Esophagus mucosa (tissue), 1 donor: ENCODE measurements at places on chromosomes 3 and 15. TPM values are rescaled to one million over a fixed set of nuclear protein-coding genes. Genes with fewer than 3 reads are reported as not detected.

The TEX9 gene
- total RNA-seq, result 9.2 TPM

The CPNE9 gene
- total RNA-seq, result not detected

The C3orf85 gene
- total RNA-seq, result not detected

The RSL24D1 gene
- total RNA-seq, result 47.7 TPM

The CLRN1 gene
- not detected for total RNA-seq

The NAA50 gene
- total RNA-seq, result 120 TPM

The MINAR1 gene
- 0.24 TPM for total RNA-seq

The ANXA2 gene
- total RNA-seq, result 2,122 TPM

The ZBBX gene
- total RNA-seq, result 0.04 TPM

DNA sequence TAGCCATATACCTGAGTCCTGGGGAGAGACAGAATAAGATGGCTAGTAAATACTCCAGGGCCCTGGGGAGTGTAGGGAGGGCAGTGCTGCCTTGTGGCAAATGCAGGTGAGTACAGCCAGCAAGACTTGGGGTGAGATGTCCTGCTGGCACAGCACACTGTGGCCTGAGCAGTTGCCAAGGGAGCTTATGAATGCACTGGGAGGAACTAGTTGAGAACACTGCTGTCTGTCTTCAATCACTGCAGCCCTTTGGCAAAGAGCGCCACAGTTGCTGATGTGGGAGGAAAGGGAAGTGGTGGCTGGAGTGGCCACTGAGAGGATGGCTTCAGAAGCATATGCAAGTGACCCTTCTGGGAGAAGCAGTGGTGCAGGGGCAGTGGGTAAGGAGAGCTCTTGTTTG, 264.6 kb downstream of the RORA start:
- ATAC-seq, result peak; percentile 37

- ATAC-seq, result no peak
These were observed 72.9 kb downstream of the ATP8B4 start for GRCh38 chr15:50046159-50046558.

DNA sequence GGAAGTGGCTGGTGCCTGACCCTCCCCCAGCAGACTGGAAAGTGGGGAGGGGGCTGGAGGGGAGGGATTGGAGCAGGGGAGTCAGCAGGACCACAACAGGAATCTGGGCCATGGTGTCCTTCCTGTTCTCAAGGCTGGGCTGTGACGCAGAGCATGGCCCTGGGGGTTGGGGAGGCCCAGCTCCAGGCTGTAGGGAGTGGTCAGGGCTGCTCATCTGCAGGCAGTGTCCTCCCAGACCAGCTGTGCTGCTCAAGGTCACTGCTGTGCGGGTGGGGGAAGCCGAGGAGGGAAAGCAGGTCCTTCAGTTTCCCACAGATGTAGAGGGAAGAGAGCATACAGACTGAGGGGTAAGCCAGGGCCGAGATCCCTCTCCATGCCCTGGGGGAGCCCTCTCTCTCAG, 40.7 kb downstream of the CYP11A1 start:
- no peak for ATAC-seq

GRCh38 chr3:165742351-165742750, 94.9 kb downstream of the BCHE start:
- no peak for ATAC-seq

- no peak for ATAC-seq
These were observed 186.1 kb upstream of the CGNL1 start for GRCh38 chr15:57190208-57190607.

GRCh38 chr15:21261965-21262850, 178.1 kb downstream of the POTEB3 start:
- no peak for ATAC-seq

DNA sequence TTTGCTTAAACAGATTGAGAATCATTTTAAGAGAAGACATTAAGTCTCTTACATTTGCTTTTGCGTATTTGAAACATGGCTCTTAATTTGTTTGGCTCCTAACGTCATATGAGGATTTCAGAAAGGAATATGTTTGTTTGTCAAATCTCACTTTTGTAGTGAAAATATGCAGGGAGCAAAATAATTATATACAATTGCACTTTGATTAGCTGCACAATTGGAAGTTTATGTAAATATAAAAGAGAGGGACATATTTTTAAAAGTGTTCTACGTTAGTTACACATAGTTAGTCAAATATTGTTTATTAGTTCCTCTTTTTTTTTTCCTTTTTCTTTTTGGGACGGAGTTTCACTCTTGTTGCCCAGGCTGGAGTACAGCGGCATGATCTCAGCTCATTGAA, 42.7 kb upstream of the GOLIM4 start:
- no peak for ATAC-seq

GRCh38 chr3:128316481-128316891, 150.2 kb downstream of the DNAJB8 start:
- ATAC-seq, result no peak

DNA sequence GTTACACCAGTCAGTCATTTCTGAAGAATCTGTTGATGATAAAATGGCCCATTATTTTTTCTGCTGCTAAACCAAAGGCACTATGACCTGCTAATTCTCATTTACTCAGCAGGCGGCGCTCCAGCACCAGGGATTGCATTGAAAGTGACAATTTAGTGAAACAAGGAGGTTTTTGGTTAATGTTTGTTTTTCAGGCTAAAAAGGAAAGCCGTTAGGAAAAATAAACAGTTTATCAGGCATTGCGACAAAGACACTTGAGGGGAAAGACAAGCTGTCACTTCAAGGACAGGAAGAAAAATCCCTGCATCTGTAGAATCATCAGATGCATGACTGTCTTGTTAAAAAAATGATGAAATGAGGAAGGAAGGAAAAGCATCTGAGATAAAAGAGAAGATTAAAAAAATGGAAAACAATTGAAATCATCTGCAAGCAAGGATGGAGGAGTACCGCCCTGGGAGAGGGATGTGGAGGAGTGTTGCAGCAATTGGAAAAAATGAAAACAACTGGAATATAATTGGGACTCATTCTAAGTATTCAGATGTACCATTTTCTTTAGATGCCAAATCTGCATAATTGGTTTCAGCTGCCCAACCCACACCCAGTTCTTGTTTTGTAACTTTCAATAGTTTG, 54.0 kb downstream of the NR1D2 start:
- no peak for ATAC-seq

GRCh38 chr3:128471110-128471509, 4.4 kb upstream of the DNAJB8 start:
- no peak for ATAC-seq

DNA sequence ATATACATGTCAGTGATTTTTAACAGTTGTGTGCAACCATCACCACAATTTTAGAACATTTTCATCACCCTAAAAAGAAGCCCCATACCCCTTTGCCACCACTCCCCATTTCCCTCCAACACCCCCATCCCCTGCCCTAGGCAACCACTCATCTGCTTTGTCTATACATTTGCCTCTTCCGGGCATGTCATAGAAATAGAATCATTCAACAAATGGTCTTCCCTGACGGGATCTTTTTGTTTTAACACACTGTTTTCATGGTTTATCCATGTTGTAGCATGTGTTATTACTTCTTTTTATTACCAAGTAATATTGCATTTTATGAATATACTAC, 4.0 kb downstream of the VILL start:
- ATAC-seq, result no peak

DNA sequence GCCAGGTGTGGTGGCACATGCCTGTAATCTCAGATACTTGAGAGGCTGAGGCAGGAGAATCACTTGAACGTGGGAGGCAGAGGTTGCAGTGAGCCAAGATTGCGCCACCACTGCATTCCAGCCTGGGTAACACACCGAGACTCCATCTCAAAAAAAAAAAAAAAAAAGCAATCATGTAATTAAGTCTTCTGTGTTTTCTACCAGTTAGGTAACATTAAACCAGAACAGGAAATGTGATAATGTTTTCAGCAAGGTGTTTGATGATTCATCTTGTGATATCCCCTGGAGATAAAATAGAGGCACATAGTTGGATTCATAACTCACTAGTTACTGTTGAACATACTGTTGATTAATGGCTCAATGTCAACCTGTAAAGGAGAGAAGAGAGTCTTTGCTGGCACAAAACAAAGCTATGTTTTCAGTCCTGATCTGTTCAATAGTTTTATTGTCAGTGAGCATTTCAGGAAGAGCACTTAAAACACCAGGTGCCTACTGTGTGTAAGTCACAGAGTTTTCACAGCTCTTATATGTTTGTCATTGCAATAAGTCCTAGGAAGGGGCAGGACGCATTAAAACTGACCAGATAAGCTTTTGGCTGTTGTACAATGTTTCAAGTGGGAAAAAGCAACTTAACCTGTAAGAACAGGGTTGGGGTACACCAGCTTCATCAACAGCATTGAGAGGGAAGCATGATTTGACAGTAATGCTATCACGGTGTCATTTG, 19.5 kb downstream of the DNAJB11 start:
- peak; percentile 67 for ATAC-seq

DNA sequence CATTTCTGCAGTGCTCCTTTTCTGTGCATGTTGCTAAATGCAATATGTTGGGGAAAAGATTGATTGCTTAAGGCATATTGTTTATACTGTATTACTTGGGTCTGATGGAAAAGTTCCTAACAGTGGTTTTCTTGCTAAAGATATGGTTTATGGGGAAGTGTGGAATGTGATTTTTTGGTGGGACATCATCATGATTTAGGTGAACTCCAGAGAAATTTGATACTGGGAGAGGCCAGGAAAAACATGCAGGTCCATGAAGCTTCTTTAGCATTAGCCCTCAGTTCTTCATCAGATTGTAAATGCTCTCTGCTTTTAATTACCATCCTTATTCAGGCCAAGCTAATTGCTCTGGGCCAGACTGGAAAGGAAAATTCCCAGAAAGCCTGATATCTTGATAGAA, 147.5 kb downstream of the LRTM1 start:
- no peak for ATAC-seq

DNA sequence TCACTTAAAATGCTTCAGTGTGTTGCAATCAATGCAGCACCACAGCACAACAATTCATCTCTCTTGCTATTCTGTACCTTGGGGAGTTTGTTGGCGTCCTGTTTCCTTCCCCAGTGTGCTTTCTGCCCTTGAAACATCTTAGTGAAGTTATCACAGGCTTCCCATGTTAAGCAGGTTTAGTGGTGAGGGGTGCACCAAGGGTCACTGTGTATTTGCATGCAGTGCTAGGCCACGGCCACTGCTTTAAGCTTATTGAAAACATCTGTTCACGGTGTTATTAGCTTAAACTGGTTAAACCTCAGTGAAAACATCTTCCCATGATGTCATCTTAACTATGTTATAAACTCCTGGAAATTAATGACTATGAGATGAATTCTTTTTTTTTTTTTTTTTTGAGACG, 217.3 kb upstream of the GOLIM4 start:
- ATAC-seq, result no peak

DNA sequence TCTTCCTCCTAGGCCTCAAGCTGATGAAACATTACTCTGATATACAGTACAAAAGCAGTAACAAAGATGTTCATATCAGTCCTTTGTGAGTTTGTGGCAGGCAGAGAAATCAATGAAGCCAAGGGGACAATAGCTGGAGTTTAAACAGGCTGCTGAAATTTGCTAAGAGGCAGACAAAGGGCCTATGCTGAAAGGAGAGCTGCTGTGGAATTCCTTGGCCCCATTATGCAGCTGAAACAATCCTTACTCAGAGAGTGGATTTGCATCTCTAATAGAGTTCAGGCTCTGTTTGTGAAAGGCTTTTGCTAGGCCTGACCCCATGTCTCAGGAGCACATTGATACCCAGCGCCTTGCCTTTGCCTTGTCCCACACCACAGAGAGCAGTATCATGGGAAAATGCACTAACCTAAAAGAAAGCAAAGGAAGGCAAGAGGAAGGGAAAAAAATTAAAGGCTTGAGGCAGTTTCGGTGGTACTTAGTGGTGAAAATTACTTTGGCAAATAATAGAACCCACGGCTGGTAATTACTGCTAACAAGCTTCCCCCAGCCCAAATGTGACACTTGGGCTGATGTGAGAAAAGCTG, 195.0 kb upstream of the EPHA3 start:
- ATAC-seq, result no peak

- no peak for ATAC-seq
These were observed 199.1 kb upstream of the AZI2 start for GRCh38 chr3:28547677-28548076.

DNA sequence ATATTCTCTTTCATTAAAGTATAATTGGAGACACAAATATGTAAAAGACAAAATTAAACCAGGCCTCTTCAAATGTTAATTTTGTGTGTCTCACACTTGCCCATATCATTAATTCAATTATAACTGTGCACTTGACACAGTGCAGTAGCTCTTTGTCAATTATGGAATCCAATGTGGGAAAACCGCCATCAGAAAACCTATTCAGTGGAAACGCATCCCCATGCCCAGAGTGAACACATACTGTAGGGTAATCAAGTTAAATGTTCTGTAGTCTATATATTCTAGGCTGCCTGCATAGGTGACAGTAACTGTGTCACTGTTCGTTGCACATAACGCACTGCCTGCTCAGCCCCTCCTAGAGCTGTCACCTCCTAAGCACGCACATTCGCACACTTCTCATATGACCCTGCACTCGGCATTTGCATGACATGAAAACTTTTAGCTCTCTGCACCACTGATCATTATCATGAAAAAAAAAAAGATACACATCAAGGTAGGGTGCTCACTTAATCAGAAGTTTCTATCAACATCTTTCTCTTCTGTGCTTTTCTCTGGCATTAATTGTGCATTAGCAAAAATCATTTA, 63.2 kb downstream of the MEIS2 start:
- ATAC-seq, result no peak

- ATAC-seq, result no peak
These were observed 67.6 kb downstream of the DCLK3 start for GRCh38 chr3:36696799-36697198.

GRCh38 chr3:141454906-141455602, 31.8 kb upstream of the RASA2 start:
- peak; percentile 73 for ATAC-seq

- no peak for ATAC-seq
These were observed 465.1 kb upstream of the PDZRN3 start for GRCh38 chr3:74089814-74090213.

- ATAC-seq, result no peak
These were observed 804.2 kb upstream of the NECTIN3 start for GRCh38 chr3:110267304-110267845.
